ENCODE measurements at places on chromosomes 1 and 21.

DNA sequence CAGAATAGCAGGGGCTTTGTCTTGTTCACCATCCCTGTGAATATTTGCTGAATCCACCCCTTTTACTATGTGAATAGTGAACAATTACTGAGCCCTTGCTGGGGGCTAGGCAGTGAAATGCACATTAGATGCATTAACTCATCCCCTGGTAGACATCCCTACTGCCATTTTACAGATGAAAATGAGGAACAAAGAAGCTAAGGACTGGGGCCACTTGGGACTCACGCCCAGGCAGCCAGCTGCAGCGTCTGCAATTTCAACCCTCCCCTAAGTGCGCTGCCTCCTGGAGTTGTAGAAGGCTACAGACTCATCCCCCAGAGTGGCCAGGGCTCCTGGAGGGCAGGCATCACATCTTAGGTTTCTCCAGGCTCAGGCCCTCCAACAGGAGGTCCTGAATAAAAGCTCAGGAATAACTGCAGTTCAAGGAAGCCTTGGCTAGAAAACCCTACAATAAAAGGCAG, 31.6 kb downstream of the CAPZB start:
- no peak for DNase-seq

DNA sequence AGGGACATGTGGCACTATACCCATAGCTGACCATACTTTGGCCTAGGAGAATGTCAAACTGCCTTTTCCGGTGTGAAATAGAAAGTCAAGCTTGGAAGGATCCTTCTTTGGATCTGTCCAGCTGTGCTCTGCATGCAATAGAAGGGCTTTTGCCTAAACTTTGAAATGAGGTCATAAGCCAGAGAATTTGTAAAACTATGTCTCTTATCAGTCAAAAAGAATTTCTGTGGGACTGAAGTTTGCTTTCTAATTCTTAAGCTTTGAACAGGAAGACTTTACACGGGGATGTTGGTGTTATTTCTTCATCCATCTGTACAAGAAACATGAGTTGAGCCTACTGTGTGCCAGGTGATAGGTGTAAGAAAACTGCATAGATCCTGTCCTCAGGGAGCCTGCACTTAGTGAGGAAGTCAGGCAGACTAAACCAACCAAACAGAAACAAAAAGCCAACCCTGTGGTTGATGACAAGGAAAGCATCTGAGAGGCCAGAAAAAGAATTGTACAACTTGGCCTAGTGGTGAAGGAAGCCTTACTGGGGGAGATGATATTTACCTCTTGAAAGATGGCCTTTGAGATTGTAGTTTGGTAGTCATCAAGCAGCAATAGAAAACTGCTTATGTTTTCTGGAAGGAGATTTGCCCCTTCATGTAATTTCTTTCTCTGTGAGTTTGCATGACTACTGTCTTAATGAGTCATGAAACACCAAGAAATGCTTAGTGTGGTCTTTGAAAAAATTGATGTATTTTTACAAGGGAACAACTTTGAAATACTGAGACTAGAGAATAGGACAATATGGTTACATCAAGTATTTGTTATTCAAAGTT, 24.8 kb downstream of the TGFB2 start:
- no peak for DNase-seq

DNA sequence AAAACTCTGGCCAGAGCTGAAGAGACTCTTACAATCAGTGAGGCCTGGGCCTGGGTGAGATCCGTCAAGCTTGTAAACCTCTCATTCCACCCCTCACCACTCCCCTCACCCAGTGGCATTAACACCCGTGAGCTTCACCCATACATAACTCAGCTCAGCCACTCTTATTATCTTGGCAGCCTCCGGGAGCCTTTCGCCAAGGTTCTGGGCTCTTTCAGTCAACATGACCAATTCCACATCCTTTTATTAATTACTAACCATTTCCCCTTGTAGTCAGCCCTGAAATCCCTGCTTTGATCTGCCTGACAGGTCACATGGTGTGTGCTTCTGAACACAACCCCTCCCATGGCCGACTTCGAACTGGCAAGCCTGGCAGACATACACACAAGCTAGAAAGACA, 134.8 kb downstream of the SETD4 start:
- no peak for DNase-seq

DNA sequence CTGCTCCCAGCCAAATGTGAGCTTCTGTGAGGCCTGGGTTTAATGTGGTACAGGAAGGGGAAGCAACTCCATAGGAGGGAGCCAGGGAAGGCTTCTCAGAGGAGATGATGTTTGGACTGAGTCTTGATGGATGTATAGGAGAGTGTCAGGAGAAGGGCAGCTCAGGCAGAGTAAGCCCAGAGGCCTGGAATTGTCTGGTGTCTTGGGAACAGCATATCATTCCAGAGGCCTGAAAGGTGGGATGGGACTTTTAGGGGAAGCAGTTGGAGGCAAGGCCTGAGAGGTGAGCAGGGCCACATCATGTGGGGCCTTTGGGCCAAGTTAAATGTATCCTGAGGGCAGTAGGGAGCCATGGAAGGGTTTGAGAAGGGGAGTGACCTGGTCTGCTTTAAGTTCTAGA, 148.6 kb upstream of the WNT4 start:
- no peak for DNase-seq

- no peak for DNase-seq
Observed at GRCh38 chr1:39733161-39733560, 5.5 kb upstream of the PPIE start.

DNA sequence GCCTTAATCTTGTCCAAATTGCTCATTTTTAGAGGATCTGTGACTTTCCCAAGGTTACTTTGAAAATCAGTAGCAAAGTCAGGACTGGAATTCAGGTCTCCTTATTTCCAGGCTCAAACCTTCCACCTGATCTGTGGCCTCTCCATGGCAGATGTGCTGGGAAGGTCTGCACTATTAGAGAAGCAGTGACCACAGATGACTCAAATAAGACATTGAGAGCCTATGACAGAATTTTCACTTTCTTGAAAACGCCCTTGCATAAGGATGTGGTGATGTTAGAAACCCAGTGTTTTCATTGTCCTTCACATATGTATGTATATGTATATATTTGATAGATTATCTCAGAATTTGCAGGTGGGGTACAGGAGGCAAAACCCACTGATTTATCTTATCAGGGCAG, 45.3 kb downstream of the TTC39A start:
- DNase-seq: no peak

GRCh38 chr1:114479134-114479533, 31.9 kb downstream of the TRIM33 start:
- DNase-seq: no peak

DNA sequence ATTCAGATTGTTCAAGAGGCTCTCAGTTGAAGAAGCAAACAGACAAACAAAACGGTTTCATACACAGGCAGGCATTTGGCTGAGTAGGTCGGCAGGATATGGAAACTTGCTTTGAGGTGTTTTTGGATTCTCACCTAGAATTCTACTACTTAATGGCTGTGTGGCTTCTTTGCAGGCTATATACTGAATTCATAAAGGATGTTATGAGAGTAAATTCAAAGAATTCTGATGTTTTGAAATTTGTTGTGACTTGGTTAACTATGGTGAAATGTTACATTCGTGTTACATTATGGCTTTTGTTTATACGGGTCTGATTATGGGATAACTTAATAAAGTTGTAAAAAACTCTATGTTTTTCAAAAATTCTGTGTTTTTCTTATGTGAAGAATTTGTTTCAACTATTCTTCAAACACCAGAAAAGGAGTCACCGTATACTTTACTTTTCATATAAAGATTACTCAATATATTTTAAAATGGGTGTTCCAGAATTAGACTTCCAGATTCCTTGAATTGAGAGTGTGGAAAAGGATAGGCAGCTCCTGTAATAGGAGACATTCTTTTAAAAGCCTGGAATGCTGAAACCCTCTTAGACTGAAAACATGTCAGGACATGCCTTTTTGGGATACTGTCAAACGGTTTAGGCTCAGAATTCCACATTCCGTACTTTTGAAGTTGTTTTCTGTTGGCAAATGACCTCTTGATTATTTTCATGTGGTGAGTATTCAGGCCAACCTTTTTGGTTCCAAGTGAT, 8.2 kb upstream of the IRF2BP2 start:
- DNase-seq: no peak

- DNase-seq: no peak
Observed at GRCh38 chr1:205324781-205325180, 3.2 kb upstream of the NUAK2 start.

DNA sequence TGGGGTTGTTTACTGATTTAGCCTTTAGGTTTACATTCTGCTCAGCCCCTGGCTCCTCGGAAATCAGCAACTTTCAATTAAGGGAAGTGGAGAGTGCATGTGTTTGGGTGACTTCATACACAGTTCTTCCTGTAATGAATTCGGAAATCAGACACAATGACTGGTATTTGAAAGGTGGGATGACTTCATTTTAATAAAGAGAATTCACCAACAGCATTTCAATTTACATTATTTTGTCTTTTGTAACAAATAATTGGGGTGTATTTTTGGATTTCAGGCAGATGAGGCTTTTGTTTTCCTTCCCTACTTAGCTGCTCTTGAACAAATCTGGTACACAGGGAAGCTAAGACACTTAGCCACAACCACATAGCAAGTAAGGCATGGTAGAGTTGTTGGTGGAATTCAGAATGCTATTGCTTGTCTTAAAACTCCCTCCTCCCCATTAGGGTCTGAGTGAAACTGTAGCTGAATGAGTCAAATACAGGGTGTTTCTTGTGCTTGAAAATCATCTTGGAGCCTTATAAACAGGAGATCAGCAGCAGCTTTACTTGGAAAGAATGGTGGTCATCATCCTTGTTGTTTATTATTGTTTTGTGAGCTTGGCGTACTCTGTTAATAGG, 917 bp downstream of the STX12 start:
- DNase-seq: no peak

GRCh38 chr1:13593511-13594131, 10.0 kb downstream of the PDPN start:
- no peak for DNase-seq

DNA sequence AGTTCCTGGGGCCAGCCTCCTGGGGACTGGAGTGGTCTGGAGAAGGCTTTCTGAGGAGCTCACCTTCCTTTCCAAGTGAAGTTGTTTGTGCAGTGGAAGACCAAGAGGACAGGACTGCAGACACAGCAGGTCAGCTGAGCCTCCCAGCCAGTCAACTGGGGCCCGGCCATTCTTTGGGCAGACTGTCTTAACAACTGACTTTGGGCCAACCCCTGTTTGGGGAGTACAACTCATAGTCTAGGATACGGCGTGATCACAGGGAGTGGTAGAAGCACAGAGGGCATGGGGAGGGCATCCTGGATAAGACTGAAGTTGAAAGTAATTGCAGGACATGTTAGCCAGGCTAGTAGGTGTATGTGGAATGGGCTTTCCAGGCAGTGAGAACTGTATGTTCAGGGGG, 50.3 kb downstream of the PGM1 start:
- no peak for DNase-seq

DNA sequence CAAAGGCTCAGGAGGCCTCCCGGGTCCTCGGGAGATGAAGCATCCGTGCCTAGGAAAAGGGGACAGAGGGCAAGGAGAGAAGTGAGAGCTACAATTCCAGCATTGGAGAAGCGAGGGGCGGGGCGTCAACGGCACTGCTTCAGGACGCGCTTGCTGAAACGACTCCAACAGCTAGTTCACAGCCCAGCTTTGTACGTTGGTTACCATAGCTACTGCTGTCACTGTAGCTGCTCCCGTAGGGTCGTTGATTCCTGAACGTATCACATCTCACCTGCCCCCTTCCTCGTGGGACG, 63.1 kb downstream of the TOR1AIP2 start:
- DNase-seq: peak; percentile 83

DNA sequence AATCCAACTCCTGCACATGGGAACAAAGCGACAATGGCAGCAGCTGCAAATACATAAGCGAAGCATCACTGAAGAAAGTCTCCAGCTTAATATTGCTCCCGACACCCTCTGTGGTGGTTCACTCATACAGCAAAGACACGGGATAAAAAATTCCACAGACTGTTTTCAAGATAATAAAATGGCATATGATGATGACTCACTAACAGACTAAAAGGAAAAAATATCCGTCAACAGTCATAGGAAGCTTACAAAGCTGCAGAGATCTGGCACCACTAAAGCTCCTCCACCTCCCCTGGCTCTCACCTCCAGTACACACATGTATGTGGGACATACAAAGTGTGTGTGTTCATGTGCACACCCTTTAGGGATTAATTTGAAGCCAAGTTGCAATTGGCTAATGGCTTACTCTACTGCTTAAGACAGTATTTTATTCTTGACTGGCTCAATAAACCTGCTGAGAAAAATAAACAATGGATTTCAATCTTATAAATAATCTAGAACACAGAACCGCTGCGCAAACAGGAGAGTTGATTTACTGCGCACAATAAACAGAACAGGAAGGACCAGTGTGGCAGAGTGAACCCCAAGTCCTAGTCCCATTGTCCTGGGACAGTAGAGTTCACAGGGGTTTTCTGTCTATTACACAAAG, 94.4 kb downstream of the SLC45A1 start:
- no peak for DNase-seq

DNA sequence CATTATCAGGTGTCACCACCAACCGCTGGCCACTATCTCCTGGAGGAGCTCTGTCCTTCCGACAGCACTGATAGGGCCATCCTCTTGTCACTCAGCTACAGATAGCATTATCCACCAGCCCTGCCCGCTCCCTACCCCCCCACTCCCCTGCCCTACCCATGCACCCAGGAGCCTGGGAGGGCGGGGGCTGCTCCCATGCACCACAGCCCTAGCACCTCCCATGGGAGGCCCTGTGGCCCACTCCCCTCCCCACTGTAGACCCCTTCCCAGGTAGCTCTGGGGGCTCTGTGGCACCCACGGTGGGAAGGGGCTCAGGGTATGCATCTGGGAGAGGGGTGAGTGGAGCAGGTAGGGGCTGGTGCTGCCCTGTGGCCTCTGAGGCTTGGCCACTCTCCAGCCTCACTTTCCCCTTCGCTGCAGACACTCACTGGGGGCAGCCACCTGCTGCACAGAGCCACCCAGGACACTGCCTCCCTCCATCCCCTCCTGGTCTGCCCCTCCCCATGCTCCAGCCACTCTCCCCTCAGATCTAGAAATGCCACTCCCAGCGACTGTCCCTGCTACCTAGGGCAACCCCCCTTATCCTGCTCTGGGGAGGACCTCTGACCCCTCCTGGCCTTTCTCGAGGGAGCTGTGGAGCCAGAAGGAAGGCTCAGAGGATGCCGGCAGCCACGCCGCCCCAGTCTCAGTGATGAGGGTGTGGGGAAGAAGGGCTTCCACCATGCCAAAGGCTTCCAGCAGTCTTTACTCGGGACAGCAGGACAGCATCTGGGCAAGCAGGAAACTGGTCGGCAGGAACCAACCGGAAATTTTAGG, 58.5 kb downstream of the WNT9A start:
- DNase-seq: peak; percentile 69

Measured in spleen (tissue), 13 donors.